ENCODE measurements at places on chromosomes 7 and 10.

GRCh38 chr10:67959839-67960476 is 75.5 kb downstream of the SIRT1 start:
- DNase-seq: no peak

- DNase-seq: no peak
Observed at GRCh38 chr7:22152690-22153089, 204.3 kb downstream of the RAPGEF5 start.

GRCh38 chr7:110051372-110051771 is 1039.6 kb upstream of the LRRN3 start:
- no peak for DNase-seq

GRCh38 chr7:52362521-52362920 is 672.9 kb upstream of the POM121L12 start:
- no peak for DNase-seq

DNA sequence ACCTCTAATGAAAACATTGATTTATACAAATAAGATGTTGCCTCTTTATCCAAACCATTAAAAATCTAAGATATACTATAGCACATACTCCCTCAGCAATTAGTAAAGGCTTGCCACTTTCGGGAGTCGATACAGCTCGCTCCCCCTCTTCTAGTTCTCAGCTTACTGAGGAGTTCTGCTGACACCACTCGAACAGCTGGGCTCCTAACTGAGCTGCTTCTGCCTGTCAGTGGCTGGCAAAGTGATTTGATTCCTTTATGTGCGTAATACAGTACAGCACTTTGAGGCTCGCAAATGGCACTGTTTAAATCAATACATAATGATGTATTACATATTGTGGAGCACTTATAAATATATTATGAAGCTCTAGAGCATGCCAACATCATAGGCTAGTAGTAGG is 241.8 kb downstream of the CREB5 start:
- DNase-seq: no peak

GRCh38 chr7:84081973-84082522 is 112.5 kb downstream of the SEMA3A start:
- no peak for DNase-seq

DNA sequence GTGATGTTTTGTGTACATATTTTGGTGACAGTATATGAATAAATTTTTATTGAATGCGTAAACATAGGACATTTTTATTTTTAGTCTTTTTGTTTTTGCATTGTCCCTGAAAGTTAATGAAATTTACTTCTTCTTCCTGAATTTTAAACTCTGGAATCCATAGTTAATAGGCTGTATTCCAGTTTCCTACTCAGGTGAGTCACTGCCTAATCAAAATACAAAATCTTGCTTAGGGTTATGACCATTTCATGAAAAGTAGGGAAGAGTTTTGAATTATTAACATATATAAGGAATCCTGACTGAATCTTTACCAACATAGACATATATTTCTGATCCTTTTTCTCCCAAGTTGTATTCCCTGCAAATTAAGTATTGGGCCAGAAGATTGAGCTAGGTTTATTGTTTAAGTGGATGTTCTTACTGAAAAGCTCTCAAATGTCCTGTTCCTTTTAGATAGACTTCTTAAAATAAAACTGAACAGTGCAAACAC is 2.6 kb downstream of the CREM start:
- DNase-seq: no peak

DNA sequence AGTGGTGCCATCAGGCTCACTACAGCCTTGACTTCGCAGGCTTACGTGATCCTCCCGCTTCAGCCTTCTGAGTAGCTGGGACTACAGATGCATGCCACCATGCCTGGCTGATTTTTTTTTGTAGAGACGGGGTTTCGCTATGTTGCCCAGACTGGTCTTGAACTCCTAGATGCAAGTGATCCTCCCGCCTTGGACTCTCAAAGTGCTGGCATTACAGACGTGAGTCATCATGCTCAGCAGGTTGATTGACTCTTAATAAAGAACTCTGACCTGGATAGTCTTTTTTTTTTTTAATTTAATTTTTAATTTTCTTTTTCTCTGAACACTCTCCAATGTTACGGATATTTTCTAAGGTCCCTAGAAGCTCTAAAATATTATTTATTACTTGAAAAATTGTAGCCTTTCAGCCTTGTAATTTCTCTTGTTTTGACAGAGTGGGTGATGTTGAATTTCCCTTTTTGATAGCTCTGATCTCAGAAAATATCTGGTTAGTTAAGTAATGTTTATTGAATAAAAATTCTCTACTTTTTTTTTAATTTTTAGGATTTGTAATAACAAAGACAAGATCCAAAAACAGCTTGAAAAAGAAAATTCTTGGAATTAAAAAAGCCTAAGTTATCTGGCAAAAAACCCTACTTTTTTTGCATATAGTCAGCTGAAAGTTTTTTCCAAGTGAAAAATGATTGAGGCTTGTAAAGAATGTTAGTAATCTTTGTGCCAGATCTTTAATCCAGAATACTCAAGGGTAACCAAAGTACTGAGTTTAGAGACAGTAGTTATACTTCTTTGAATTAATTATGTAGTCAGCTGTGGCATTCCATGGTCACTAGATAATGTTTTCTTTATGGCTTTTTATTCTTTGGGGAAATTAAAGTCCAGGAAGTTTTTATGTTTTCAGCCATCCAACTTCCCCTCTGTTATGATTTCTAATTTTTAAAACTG is 26.7 kb downstream of the TBC1D12 start:
- no peak for DNase-seq

DNA sequence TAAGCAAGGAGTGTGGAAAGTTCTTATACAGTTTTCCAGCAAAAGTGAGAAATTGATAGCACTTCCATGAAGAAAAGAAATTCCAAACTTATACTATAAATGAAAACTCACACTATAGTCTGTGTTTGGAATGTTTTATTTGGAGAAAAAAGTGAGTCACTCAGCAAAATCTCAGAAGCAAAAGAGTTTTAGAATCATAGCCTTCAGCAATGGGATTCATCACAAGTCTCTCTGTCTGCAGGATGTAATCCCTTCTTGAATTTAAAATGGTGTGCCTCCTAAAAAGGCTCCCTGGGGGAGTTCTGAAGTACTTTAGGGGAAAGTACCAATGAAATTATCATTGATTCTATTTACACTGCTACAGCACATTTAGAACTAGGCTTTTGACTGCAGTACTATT is 756.4 kb downstream of the XPNPEP1 start:
- DNase-seq: no peak

GRCh38 chr10:130054021-130054420 is 56.6 kb downstream of the C10orf143 start:
- DNase-seq: no peak

DNA sequence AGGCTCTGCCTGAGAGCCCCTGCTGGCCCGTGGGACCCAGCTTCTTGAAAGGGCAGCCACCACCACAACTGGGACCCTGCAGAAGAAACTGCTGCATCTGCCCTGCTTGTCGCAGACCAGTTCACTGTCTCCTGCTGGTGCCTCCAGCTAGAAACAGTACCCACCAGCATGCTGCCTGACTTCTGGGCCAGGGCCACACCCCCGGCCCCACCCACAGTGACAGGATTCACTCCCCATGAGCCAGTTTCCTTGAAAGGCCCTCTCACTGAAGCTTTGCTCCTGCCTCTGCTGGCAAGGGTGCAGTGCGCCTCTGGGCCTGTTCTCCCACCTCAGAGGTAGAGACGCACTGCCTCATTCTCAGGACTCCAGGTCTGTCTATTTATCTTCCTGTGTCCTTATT is 32.4 kb downstream of the ANXA11 start:
- no peak for DNase-seq

- DNase-seq: no peak
Observed at GRCh38 chr10:77907900-77908717, 18.4 kb downstream of the DLG5 start.

DNA sequence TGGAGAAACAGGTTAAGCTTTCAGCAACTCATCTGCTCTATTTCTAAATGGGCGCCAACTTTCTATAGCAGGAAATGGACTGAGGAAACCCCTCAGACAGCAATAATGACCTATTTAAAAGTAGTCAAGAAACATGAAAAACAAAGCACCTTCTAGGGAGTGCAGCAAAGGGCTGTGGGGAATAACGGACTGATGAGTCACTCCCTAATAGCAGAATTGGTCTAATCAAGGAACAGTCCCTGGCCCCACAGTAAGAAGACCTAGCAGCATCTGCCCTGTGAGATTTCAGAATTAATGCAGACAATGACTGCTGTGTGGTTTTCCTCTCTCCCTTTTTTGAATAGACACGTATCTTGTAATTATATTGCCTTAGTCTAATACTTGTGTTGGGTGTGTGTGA is 602.9 kb downstream of the IPMK start:
- no peak for DNase-seq

DNA sequence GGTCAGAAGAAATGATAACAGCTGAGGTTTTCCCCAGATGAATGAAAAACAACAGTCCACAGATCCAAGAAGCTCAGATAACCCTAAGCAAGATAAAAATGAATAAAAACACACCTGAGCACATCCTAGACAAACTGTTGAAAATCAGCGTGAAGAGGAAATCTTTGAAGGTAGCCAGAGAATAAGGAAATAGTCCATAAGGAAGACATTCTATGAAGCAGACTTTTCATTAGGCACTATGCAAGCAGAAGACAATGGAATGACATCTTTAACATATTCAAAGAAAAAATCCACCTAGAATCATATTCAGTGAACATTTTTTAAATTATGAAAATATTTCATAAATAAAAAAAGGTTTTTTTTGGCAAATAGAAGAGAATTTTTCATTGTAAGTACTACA is 15.1 kb upstream of the IL15RA start:
- DNase-seq: no peak

- no peak for DNase-seq
Observed at GRCh38 chr10:90856964-90857634, 740 bp downstream of the HTR7 start.

DNA sequence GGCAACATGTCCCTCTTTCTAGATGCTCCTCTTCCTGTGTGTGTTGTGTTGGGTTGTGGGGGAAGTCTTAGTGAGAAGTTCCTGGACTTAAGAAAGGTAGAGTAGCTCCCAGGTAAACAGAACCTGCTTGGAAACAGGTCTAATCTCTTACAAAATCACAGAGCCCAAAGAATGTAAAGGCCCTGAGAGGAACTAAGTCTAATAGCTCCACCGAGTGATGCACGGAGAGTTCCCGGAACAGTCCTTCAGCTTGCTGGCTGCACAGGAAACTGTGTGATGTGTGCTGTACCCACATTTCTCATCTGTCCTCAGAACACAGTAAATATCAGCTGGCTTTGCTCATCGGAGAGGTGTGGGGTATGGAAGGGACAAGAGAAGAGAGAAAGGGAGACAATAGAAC is 182.6 kb upstream of the LYZL1 start:
- no peak for DNase-seq

DNA sequence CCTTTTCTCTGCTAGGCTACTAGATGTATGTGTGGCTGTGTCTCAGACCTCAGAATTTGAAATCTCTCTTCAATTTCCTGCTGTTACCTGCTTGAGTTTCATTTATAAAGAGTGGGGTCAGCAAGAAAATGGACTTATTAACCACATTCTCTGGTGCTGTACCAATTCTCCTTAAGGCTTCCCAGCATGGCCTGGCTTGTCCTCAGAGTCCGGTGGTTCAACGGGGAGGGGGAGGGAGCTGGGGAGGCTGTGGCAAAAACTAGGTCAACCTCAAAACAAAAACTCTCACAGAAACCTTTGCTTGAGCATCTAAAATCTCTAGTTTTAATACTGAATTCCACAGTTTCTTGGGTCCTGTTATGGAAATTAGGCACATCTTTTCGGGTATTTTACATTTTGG is 389.1 kb upstream of the COBL start:
- no peak for DNase-seq

DNA sequence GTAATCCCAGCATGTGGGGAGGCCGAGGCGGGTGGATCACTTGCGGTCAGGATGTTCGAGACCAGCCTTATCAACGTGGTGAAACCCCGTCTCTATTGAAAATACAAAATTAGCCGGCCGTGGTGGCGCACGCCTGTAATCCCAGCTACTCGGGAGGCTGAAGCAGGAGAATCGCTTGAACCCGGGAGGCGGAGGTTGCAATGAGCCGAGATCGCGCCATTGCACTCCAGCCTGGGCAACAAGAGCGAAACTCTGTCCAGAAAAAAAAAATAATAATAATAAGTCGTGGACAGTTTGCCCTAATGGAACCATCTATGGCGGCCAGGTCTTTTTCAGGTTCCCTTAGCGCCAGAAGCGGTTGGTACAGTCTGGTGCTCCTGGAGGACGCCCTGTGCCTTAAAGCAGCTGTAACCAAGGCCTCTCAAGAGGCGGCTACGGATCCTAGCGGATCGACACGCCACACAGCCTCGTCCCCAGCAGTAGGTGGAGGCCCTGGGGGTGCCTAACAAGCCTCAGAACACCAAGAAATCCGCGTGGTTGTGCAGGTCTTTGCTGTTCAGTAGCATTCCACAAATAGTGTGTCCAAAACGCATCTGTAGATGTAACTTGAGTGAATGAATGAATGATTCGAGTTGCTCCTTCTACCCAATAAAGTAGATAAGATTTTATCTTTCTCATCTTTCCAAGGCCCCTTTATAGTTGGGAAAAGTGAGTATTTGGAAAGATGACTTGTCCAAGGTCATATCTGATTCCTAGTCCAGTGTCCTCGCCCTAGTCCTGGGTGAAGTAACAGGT is 982 bp downstream of the PGAM1 start:
- DNase-seq: no peak

DNA sequence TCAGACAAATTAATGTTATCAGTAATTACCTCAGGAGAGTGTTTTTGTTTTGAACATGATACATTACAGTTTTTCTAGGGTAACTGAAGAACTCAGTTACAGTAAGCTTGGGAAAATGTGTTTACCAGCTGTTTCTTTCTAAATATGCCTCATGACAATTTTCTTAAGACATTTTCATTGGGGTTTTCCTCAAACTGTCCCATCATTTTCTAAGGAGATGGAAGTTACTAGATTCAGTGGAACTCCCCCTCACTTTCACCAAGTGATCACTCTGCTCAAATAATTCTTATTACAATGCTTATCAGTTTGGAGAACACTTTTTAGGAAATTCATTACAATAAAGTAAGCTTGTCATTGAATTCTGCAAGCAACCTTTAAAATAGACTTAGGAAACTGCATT is 6.4 kb upstream of the SPAG6 start:
- no peak for DNase-seq

DNA sequence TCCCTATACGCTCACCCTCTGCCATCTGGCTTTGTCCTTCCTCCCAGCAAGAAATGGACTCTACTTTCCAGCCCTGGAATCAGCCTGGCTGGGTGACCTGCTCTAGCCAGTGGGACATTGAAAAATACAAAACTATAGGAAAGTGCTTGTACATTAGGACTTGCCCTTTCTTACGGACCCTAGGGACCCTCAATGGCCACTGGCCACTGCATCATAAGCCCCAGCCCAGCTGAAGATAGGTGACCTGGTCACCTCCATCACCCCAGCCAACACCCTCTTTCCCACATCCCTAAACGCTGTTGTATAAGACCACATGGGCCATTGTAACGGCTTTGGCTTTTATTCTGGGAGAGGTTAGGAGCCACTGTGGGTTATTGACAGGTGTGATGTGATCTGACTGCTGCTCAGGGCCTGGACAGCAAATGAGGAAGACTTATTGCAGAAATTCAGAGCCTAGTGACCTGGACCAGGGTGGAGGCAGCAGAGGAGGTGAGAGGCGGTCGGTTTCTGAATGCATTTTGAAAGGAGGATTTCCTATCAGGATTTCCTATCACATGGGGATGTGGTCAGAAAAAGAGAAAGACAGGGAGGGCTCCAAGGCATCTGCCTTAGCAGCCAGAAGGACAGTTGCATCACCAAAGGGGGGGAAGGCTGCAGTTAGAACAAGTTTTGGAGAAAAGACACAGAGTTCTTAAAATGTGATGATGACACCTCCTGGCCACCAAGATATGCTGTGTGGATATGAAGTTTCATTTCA is 2.2 kb upstream of the LMBR1 start:
- DNase-seq: no peak

GRCh38 chr10:650886-651615 is 38.4 kb downstream of the DIP2C start:
- DNase-seq: no peak
